ENCODE measurements at places on chromosomes 1 and 21.
A peak's percentile ranks its signal among the peaks of the same experiment; 100 is the strongest.

GRCh38 chr1:236334893-236335545 lies 53.3 kb upstream of the ERO1B start:
- no peak for DNase-seq

- no peak for DNase-seq
Measured at GRCh38 chr1:41855713-41856112, 63.0 kb downstream of the HIVEP3 start.

GRCh38 chr1:154992721-154993571 lies 440 bp upstream of the LENEP start:
- DNase-seq, result peak; percentile 52

- DNase-seq, result no peak
Measured at GRCh38 chr1:100535264-100535663, 2.7 kb upstream of the GPR88 start.

- no peak for DNase-seq
Measured at GRCh38 chr1:208951908-208952307, 631.6 kb upstream of the CAMK1G start.

- no peak for DNase-seq
Measured at GRCh38 chr1:54742282-54742681, 22.0 kb downstream of the PARS2 start.

GRCh38 chr1:30700528-30701257 lies 22.7 kb downstream of the MATN1 start:
- DNase-seq, result peak; percentile 69

DNA sequence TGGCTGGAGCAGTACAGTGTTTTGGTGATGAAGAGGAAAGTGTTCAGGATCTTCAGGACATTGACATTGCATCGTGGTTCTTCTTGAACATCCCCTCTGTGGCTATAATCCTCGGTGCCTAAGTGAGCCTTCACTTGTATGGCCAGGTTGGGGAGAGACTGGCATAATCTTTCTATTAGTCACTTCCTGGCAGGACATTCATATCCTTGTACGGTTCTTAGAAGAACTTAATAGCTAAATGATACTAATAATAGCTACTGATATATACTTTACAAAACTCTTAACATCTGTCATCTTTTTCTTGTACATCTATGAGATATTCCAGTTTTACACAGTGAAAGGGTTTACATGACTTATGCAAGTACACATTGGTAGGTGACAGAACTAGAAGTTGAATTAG lies 35.8 kb downstream of the CELF3 start:
- DNase-seq, result peak; percentile 92

DNA sequence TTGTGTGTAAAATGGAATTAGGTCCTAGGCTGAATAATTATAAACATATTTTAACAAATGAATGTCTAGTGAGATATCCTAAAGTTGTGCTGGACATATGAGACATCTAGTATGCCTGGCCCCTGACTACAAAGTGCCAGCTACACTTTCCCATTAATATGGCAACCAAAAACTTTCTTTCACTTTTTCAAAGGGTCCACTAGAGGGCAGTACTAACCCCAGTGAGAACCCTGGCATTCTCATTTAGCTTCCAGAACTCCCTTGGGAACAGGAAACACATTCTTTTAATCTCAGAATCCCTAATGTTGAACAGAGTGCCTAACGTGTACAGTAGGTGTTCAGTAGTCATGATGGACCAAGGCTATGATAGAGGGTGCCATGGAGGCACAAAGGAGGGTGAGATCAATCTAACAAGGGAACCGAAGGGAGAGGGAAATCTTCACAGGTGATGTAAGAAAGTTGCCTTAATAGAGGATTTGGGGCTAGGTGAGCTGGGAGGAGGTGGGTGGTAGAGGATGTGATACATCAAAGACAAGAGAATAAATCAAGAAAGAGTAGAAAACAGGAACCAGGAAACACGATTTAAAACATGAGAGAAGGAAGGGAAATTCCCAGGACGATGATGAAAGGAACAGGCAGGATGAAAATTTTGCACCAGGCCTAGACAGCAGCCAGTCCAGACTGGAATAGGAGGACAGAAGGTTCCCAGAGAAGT lies 41.6 kb downstream of the NSL1 start:
- DNase-seq, result peak; percentile 52

DNA sequence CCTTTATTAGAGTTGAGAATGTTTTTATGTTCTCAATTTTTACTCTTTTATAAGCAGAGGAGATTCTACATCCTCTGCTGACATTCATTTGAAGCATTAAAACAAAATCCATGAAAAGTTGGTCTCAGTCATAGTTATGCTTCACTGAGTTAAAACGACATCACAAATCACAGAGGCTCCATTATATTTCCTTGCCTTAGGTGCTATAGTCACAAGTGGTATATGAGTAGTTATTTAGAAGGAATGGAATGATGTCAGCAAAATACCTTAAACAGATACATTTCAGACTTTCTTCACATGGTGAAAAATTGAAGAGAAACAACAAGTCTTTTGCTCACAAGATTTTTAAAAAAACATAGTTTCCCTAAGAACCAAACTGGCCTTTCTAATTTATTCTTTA lies 11.7 kb upstream of the METTL13 start:
- DNase-seq, result no peak

GRCh38 chr1:181090641-181091126 lies 2.2 kb downstream of the IER5 start:
- DNase-seq, result no peak

- DNase-seq, result no peak
Measured at GRCh38 chr1:53331446-53332185, 3.7 kb upstream of the LRP8 start.

DNA sequence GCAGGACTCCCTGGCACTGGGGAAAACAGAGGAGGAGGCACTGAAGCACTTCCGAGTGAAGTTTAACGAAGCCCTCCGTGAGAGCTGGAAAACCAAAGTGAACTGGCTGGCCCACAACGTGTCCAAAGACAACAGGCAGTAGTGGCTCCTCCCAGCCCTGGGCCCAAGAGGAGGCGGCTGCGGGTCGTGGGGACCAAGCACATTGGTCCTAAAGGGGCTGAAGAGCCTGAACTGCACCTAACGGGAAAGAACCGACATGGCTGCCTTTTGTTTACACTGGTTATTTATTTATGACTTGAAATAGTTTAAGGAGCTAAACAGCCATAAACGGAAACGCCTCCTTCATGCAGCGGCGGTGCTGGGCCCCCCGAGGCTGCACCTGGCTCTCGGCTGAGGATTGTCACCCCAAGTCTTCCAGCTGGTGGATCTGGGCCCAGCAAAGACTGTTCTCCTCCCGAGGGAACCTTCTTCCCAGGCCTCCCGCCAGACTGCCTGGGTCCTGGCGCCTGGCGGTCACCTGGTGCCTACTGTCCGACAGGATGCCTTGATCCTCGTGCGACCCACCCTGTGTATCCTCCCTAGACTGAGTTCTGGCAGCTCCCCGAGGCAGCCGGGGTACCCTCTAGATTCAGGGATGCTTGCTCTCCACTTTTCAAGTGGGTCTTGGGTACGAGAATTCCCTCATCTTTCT lies 75.5 kb downstream of the PIK3CD start:
- DNase-seq, result no peak

DNA sequence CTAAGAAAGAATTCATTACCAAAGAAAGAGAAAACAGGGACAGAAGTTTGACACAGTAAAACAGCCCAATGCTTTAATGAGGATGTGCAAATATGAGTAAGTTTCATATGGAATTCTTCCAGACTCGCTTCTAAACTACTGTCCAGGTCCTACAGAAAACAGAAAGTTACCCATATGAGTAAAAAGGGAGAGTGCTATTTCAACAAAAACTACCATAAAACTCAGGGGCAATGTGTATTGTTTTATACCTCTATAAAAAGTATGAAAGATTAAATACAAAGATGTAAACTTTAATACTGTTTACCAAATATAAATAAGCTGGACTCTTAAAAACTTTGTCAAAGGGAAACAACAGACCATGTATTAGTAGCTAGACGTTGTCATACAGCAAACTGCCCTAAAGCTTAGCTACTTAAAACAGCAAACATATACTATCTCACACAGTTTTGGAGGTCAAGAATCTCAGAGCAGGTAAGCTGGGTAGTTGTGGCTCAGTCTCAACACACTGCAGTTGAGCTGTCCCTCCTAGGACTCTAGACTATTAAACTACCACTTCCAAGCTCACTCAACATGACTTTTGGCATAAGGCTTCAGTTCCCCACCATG lies 174.9 kb downstream of the COP1 start:
- DNase-seq, result no peak

DNA sequence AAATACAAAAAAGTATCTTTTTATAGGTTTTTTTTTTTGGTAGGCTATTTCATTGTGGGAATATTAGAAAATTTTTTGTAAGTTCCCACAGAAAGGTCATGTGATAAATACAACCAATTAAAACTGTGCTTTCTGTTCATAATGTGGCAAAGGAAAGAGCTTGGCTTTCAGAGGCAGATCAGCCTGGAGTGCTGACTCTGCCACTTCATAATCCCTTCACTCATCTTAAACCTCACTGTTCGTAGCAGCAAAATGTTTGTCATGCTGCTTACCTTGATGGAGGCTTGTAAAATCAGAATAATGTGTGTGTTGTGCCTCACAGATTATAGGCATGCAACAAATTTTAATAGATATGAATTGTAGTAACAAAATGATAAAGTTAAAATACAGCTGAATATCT lies 176.8 kb downstream of the ZP4 start:
- DNase-seq, result no peak

DNA sequence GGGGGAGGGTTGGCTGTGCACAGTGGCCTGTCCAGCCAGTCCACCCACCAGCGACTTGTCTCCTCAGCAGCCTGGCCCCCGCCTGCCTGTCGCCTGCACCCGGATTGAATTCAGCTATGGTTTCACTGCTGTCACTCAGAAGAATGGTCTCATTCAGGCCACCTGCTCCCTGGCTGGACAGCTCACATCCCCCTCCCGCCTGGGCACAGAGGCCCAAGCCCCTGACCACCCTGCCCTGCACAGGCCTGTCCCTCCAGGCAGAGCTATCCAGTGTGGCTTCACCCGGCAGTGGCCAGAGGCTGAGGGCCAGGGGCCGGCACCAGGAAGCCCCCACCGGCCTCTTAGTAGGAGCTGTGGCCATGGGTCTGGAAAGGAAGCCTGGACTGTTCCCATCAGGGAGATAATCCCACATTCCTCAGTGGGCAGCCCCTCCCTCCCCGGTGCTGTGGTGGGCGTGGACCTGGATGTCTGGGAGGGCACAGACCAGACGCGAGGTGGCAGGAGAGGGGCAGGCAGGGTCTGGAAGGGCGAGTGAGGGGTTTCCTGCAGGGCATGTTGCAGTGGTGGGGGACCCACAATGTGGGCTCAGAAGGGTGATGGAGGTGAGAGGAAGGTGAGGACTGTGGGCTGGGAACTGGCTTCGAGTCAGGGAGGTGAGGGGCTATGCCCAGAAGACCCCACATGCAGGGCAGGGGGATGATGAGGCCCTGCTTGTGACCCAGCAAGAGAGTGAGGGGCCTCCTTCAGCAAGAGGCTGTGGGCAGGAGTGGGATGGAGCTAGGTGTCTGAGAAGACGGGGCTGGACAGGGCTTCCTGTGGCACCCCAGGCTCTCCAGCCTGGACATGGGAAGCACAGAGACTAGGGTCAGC lies 30.4 kb downstream of the WNT9A start:
- no peak for DNase-seq

- peak; percentile 57 for DNase-seq
Measured at GRCh38 chr1:26471498-26472319, 531 bp upstream of the HMGN2 start.

- DNase-seq, result peak; percentile 30
Measured at GRCh38 chr1:184021728-184022127, 15.8 kb downstream of the COLGALT2 start.

DNA sequence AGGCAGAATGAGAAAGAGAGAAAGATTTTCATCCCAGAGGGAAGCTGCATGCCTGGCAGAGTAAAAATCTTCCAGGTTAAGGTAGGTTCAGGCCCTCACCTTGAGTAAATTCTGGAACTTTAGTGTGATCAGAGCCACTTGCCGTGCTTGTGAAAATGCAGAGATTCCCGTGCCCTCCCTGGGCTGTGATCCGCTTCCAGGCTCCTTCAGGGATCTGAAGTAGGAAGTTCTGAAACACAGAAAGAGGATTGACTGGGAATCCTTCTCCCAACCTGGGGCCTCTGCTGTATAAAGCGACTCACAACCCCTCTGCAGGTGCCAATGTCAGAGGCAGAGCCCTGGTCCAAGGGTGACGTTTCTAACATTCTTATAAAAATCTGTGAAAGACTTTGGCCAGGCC lies 26.6 kb downstream of the NUAK2 start:
- no peak for DNase-seq

- DNase-seq, result no peak
Measured at GRCh38 chr1:13753636-13754402, 53.8 kb downstream of the PRDM2 start.

All from astrocyte (in vitro differentiated cells and primary cell).